ENCODE measurements at places on chromosomes 2 and 18.

GRCh38 chr2:99880964-99881294 is 261.5 kb downstream of the AFF3 start:
- no peak for DNase-seq

DNA sequence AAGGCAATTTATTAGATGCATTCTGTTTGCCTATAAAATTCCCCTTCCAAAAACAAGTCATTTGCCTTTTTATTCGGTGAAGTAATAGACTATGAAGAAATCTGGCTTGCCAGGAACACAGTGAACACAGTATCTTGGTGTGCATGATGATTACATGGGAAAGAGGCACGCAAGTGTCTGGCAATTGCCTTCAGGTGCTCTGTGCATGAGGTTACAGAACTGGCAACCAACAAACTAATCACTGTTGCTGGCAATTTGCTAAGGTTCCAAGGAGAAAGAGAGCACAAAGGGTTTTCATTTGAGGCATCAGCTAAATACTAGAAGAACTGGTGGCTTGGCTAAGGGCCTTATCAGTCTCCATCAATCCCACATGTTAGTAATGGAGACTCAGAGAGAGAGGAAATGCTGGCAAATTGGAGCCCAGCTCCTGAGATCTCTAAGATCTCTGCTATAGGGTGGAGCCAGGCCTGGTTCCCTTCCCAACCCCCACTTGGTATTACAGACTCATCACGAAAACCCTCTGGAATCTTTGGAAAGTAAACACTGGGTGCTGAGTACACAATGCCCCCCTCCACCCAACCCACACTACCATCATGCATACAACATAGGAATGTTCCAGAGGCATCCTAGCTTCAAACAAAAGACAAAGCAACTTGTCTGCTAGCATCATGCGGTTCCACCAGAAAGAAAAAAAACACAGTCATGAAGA is 10.4 kb downstream of the RNF152 start:
- DNase-seq: no peak

GRCh38 chr2:44087036-44087713 is 81.5 kb upstream of the PPM1B start:
- DNase-seq: peak; percentile 52

DNA sequence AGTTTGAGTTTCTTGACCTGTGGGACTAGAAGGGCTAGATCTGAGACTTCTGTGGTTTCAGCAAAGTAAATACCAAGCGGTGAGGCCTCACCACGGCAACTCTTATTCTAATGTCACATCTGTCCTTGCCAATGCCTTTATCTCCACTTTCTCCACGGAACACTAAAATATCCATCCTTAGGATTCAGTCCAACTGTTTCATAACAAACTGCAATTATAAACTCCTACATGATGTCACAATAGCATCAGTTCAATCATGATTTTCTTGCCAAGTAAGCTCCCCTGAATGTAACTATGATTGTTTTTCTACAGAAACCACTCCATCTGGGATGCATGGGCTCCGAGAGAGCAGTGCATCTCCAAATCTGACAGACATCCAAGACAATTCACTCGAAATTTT is 79.6 kb downstream of the LRATD1 start:
- DNase-seq: no peak

- no peak for DNase-seq
Observed at GRCh38 chr2:161788175-161788574, 164.0 kb downstream of the SLC4A10 start.

DNA sequence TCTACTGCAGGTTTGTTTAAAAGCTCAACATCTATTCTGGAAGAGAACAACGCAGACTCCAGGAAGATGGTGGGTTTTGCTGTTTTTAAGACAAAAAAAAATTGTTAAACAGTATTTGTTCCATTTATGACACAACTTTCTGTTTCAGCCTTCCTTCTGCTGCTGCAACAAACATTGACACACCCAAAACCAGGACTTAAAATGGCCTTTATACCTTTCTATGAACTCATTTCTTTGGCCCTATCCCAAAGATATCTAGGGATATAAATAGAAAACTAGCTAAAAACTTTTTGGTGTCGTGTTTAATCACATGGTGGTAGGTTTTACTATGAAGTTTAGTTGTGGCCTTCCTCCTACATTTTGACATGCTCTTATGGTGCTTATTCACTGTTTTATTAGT is 964 bp upstream of the GALNT3 start:
- DNase-seq: no peak

GRCh38 chr18:29057703-29058102 is 880.8 kb upstream of the CDH2 start:
- no peak for DNase-seq

DNA sequence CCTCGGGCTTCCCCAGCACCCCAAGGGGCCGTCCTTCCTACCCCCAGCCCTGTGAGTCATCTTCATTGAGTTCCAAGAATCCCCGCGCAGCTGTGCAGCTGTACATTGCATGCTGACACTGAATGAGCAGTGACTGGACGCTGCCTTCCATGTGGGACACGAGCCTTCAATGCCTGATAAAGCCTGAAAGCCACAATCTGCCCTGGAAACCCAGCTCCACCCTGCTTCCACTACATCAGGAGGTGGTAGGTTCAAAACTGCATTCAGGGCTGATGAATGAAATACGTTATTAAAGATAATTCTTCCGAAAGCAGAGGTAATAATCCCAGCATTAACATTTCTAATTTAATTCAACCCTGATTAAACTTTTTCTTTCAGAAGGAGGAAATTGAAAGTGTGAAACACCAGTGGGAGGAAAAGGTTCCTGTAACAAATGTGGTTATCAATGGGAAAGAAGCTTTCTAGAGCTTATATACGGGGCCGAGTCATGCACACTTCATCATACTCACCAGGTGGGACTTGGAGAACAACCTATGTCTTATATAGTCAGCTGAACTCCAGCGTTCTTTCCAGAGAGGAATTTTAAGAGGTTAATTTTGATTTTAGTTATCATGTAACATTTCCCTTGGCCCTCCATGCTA is 360.1 kb downstream of the LPIN1 start:
- DNase-seq: peak; percentile 94

- DNase-seq: peak; percentile 30
Observed at GRCh38 chr2:6866275-6866671, 566 bp upstream of the CMPK2 start.

DNA sequence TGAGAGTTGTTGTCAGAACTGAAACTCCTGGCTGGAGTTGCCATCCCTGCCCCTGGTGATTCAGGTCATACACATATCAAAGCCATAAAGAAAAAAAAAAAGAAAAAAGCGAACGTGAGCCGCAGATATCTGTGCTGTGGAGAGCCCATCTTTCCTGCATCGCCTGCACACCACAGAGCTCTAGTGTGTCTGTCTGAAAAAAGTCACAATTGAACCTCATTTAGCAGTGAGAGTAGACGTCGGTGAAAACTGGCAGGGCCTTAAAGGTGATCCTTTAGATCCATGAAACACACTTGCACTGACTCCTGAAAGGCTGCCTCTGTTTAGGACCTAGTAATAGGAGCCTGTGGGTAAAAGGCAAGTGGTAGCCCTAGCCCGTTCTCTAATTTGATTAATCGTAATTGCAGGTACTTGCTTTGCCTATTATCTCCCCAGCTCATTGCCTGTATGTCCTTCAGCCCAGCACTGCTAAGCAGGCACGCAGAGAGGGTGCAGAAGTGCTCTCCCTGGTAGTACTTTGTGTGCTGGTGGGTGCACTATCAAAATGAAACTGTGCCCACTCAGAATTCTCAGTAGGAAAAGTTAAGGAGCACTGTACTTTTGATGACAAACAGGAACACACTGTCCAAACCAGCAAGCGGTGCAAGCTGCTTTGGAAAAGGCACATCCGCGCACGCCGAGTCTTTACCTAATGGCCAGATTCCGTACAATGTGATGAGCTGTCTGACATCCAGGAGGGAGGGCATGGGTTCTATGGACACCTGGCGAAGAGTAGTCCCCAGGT is 103.5 kb upstream of the ASB18 start:
- DNase-seq: no peak

DNA sequence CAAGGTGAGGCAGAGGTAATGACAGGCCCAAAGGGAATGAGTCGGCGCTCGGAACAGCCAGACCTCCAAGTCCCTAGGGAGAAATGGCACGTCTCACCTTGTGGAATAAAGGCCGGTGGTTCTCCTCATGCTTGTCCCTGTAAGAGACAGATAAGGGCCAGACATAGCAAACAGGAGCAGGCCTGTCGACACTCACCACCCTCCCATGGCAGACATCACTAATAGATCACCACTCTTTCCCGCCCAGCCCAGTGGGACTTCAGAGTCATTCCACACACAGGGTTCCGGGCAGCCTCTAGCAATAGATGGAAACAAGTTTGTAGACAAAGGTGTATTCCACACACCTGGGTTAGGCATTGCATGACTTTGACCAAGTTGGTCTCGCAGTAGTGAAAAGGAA is 6.3 kb downstream of the DNPEP start:
- DNase-seq: no peak

DNA sequence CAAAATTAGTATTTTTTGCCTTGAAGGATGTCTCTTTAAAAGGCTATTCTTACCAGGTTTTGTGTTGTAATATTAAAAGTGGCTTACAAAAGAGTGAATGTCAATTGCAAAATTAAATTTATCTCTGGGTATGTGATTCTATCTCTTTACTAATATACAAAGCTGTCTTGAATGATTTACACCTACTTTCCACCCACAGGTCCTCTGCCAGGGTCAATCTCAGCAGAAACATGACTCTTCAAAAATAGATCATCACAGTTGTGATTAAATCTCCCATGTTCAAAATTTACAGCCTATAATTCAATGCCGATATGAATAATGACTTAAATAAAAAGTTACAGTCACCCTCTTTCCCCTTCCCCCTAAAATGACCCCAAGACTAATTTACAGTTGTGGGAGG is 78.8 kb downstream of the SLC8A1 start:
- no peak for DNase-seq

GRCh38 chr18:8957731-8958130 is 144.8 kb upstream of the NDUFV2 start:
- DNase-seq: no peak

DNA sequence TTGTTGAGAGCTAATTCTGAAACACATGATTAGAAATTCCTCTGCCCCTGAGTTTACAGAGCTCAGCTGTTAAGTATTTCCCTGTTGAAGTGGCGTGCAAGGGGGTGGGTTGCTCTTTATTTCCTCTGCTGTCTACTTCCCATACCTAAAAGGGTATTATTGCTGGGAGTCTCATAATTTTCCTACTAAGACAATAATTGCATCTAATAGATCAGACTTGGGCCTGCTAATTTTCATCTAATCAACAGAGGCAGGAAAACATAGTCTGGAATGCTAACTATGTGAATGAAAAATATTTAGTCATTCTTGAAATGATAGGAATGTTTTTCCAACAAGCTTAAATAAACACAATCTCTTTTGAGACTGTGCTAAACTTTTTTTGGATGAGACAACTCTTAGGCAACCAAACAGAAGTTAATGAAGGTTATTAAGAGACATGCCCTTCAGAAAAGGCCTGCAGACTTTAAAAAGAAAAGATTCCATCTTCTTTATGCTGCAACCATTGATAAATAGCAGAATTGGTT is 111.4 kb downstream of the FEZ2 start:
- peak; percentile 70 for DNase-seq

- no peak for DNase-seq
Observed at GRCh38 chr2:46275995-46276394, 21.2 kb upstream of the EPAS1 start.

DNA sequence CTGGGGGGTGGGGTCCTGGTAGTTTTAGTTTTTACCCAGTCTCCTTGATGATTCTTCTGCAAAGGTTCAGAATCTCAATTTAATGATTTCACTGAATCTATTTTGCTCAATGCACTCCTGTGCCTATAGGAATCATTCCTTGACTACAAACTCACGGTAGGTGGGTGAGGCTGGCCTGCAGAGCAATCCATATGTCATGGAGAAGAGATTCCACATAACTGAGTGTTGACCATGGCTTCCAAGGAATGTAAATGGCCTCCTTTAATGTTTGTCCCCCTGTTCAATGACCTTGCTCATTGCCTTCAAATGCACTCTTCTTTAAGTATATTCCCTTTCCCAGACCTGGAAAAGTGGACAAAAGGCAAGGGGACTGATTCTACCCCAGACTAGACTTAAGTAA is 12.5 kb downstream of the FAP start:
- DNase-seq: no peak

- DNase-seq: no peak
Observed at GRCh38 chr2:69811018-69811417, 18.4 kb upstream of the GMCL1 start.

DNA sequence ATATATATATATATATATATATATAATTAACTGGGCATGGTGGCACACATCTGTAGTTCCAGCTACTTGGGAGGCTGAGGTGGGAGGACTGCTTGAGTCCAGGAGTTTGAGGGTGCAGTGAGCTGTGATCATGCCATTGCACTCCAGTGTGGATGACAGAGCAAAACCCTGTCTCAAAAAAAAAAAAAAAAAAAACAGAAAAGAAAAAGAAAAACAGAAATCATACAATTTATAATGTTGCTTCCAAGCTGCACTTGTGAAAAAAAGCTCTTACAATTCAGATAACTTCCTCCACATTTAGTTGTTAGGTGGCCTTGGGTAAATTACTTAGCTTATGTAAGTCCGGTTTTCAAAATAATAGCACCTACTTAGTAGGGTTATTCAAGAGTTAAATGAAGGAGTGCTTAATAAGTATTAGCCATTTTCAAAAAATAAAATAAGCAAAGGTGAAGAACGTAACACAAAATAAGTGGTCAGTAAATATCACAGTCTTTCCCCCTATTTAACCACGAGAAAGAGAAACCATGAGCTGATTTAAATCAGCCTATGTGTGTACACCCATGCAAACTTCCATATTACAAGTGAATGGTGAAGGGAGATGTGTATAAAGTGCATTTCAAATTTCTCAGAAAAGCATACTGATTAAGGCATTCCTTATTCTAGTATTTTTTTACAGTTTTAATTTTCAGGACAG is 2.3 kb downstream of the WIPF1 start:
- no peak for DNase-seq

GRCh38 chr2:230981704-230982103 is 14.2 kb upstream of the SPATA3 start:
- DNase-seq: no peak

DNA sequence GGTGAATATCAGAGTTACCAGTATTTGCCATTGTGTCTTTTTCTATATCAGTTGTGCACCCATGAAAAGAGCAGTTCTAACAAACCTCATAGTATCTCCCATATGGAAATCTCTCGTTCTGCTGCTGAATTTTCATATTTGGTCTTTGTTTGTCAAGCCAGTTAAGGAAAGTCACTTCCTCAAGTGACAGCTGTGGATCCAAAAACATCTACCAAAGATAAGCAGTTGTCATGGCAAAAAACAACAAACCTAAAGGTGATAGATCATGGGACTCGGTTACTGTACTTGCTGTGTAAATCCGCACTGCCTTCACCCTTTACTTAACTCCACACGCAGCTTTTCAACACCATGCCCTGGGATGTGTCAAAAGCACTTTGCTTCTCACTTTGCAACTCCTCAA is 17.3 kb downstream of the BMP10 start:
- no peak for DNase-seq

DNA sequence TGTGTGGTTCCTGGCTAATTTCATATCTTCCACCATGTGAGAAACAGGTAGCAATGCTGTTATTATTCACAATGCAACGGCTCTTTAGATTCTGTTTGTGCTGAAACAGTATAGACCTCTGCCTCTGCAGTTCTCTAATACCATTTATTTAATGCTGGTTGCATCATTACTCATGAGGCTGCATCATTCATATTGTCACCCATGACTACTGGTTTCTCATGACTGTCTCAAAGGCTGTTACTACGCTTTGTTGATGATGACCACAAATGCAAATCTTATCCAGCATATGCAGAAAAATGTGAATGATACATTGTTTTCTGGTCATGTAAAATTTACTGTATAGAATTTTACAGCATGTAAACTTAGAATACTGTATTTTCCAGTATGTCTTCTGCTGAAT is 22.5 kb downstream of the CAVIN2 start:
- DNase-seq: no peak

Data from HS-5 (cell line).